T-helper 17 cell (primary cell): ENCODE measurements at places on chromosomes 5 and 9.
A peak's percentile ranks its signal among the peaks of the same experiment; 100 is the strongest.

- peaks cover 68% of the 10 kb centered on the region for H3K27me3 ChIP-seq
- no peak for DNase-seq
Measured at GRCh38 chr9:107177243-107177839, 105.7 kb upstream of the RAD23B start.

DNA sequence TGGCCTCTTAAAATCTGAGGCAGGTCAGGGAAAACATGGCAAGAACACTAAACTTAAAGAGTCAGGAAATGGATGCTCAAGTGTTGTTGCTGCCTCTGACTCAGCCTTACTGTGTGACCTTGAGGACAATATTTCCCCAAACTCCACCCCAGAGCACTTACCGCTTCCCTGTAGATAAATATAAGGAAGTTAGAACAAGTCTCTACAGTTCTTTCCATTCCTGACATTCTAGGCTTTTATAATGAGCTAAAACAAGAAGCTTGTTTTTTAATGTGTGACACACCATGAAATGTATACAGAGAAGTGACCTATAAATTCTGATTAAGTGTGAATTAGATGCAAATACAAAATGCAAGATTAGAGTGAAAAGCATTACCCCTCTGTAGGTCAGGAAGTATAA, 129.3 kb downstream of the GRIA1 start:
- no peaks in the 10 kb centered on the region for H3K27me3 ChIP-seq
- DNase-seq, result no peak
- H3K36me3 ChIP-seq, result no peaks in the 10 kb centered on the region
- H3K27ac ChIP-seq, result no peak overlapping the region

DNA sequence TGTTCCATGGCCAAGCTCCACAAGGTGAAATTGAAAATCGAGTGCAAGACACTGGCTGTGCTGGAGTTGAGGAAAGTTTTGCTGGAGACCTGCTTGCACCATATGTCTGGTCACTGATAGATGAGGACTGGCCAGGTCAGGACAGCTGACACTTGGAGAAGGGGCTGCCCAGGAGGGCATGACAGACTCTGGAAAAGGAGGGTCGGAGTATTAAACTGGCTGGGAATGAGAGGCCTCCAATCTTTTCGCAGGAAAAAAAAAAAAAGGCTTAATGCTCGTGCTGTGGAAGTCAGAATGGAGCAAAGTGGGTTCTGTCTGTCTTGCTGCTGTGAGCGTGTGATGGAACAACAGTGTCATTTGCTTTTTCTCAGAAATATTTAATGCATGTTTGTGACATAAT, 5.5 kb downstream of the TENT4A start:
- no peaks in the 10 kb centered on the region for H3K27me3 ChIP-seq
- H3K36me3 ChIP-seq, result no peaks in the 10 kb centered on the region
- H3K4me1 ChIP-seq, result peaks cover 64% of the 10 kb centered on the region
- DNase-seq, result no peak

DNA sequence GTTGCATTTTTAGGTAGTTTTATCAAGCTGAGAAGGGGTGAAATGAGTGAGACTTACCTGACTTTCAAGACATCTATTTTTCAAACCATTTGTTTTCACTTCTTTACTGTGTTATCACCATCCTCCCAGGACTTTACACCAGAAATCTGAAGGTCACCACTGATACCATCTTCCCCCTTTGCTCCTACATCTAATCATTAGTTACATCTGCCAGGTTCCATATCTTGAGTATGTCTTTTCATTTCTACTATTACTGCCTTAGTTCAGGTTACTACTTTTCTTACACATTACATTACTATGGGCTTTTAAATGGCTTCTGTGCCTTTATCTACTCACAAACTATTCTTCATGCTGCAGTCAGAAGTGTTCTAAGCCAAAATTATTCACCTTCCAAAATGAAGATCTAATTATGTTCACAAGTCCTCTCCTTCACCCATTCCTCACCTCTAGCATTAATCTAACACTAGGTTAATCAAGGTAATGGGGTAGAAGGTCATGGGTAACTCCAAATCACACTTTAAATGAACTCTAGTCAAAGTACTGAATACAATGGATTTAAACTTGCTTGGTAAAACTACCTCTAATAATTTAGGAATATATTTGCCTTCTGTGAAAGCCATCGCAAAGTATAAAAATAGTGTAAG, 2.1 kb upstream of the HSDL2 start:
- no peaks in the 10 kb centered on the region for H3K27me3 ChIP-seq
- DNase-seq, result no peak

- DNase-seq, result no peak
- peak overlapping the region; percentile 63 for H3K27ac ChIP-seq
- peaks cover 3% of the 10 kb centered on the region for H3K36me3 ChIP-seq
- peaks cover 29% of the 10 kb centered on the region for H3K4me1 ChIP-seq
Measured at GRCh38 chr5:142864290-142865260, 94.4 kb downstream of the ARHGAP26 start.

DNA sequence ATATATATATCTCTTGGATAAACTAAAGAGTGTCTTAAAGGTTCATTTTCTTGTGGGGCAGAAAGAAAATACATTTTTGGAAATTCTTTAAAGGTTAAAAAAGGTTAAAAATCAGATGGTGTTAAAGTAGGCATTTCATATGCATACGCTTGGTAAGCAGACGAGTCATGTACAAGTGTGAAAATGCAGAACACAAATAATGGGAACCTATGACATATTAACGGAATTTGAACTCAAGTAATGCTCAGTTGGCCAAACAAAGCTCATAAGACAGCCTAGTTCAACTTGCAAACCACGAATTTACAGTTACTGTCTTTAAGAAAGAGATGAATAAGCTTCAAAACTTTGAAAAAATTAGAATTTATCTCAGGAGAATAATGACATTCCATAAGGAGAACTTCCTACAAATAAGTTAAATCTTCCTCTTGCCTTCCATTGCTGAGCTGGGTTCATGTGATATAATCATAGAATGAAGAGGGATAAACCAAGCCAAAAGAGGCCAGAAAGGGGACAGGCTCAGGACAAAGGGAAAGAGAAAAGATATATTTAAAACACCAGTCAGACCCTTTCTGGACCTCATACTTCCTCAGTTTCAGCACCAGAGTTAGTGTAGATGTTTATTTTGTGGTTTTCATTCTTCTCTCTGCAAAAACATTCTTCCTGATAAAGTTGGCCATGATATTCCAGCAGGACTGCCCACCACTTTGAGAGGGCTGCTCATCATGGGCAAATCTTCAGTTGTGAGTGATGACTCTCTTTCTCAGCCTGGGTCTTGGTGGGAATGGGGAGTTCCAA, 256.7 kb upstream of the CD180 start:
- H3K27me3 ChIP-seq, result peaks cover 8% of the 10 kb centered on the region
- no peak overlapping the region for H3K27ac ChIP-seq
- H3K4me1 ChIP-seq, result peaks cover 9% of the 10 kb centered on the region
- DNase-seq, result no peak

GRCh38 chr9:31519424-31519823, 865.0 kb upstream of the ACO1 start:
- no peak overlapping the region for H3K4me3 ChIP-seq
- no peaks in the 10 kb centered on the region for H3K36me3 ChIP-seq
- no peaks in the 10 kb centered on the region for H3K27me3 ChIP-seq
- no peak for DNase-seq
- H3K27ac ChIP-seq, result no peak overlapping the region
- H3K4me1 ChIP-seq, result peaks cover 3% of the 10 kb centered on the region

- H3K27me3 ChIP-seq, result no peaks in the 10 kb centered on the region
- peaks cover 9% of the 10 kb centered on the region for H3K4me1 ChIP-seq
- no peak overlapping the region for H3K27ac ChIP-seq
- DNase-seq, result no peak
Measured at GRCh38 chr5:159763562-159763961, 152.7 kb upstream of the ADRA1B start.

DNA sequence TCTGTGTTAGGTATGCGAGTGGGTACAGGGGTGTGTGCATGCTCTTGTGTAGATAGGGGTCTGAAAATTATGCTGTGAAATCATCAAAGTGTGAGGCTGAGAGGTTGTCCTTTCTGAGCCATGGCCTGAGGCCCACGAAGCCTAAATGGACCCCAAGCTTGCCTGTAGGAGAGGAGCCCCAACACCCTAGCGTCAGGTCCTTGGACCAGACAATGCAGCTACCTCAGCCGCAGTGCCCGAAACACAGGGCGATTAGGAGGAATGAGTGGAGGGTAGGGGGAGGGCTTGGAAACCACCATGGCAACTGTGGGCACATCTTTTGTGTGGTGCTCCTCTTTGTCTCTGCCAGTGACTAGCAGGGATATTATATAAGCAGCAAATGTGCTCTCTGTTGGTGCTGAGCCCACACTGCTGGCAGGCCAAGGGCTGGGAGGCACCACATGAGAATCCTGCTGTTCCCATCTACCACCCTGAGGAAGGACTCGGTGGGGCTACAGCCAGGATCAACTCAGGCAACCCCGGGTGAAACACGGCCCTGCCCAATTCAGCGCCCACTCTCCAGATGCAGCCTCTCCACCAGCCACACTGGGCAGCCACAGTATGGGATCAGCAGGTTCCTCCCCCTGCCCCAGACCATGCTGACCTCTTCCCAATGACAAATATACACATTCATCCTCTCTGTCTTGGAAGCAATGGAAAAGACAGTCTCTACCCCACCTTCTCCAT, 84.6 kb upstream of the FSTL4 start:
- no peak overlapping the region for H3K27ac ChIP-seq
- no peaks in the 10 kb centered on the region for H3K36me3 ChIP-seq
- peaks cover 4% of the 10 kb centered on the region for H3K4me1 ChIP-seq
- no peak overlapping the region for H3K4me3 ChIP-seq
- peaks cover 38% of the 10 kb centered on the region for H3K27me3 ChIP-seq

- H3K27ac ChIP-seq, result no peak overlapping the region
- no peaks in the 10 kb centered on the region for H3K4me1 ChIP-seq
- no peaks in the 10 kb centered on the region for H3K27me3 ChIP-seq
- no peaks in the 10 kb centered on the region for H3K36me3 ChIP-seq
- no peak overlapping the region for H3K4me3 ChIP-seq
Measured at GRCh38 chr9:100626949-100627348, 49.1 kb downstream of the CAVIN4 start.

DNA sequence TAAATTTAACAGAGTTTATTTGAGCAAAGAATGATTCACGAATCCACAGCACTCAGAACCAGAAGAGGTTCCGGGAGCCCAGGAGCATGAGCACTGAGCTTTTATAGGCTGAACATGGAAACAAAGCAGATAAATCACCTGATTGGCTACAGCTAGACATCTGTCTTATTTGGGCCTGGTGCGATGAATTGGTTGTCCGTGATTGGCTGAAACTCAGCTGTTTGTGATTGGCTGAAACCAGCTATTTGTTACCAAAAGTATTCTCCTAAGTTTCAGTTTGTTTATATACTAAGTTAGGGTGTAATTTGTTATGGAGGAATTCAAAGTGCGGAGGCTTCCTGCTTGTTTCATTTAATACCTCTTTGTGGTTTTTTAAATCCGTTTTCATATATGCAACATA, 15.8 kb upstream of the LCP2 start:
- H3K4me1 ChIP-seq, result peaks cover 46% of the 10 kb centered on the region
- H3K4me3 ChIP-seq, result no peak overlapping the region
- peak overlapping the region; percentile 92 for H3K27ac ChIP-seq
- no peaks in the 10 kb centered on the region for H3K36me3 ChIP-seq

DNA sequence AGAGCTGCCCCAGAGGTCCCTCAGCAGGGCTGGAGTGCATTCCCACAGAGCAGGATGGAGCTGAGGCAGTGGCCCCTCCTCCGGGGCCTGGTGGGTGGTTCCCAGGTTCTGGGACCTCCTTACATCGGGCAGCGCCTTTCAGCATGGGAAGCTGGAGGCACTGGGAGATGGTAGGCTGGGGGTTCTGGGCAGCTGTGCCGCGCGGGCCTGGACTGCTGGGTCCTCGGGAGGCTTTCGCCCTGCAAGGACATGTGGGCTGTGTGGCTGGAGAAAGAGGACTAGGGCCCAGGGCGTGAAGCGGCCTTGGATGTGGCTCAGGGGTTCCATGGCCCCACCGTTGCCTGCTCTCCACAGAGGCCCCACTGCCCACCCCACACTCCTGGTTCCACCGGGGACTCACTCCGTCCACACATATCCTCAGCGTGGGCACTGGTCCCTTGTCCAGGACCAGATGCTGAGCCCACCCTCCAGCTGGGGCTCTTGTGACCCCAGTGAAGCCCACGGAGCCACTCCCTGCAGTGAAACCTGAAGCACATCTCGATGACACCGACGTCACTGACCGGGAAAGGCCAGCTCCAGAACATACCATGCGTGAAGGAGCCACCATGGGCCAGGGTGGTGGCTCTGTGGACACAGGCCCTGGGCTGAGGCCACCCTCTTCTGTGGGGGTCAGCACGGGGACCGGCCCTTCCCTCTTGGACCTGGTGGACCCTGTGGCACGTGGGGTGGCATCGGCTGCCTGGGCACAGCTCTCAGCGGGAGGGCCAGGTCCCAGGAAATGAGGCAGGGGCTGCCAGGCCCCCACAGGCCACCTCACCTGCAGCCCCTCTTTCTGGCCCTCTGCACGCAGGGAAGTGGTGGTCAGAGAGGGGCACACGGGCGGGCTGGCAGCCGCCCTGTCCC, 31.5 kb upstream of the NKD2 start:
- no peaks in the 10 kb centered on the region for H3K36me3 ChIP-seq
- no peak for DNase-seq
- peaks cover 16% of the 10 kb centered on the region for H3K27me3 ChIP-seq
- H3K4me3 ChIP-seq, result no peak overlapping the region
- no peak overlapping the region for H3K27ac ChIP-seq
- H3K4me1 ChIP-seq, result peaks cover 2% of the 10 kb centered on the region

DNA sequence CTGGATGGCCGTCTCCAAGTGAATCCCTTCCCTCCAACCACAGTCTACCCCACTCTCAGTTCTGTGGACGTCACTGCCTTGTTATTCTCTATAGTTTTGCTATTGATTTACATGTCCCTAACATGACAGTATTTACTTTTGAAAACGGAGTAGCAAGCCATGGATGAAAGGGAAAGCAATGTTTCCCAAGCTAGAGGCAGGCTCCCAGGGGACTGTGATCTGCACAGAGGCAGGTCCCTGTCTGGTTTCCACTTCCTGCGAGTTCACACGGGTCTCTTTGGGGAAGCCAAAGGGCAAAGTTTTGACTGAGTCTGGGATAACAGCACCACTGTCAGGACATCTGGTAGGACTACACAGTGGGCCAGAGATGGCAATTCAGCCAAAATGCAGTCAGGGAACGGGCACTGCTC, 12.7 kb downstream of the C9orf153 start:
- peaks cover 4% of the 10 kb centered on the region for H3K36me3 ChIP-seq
- no peak overlapping the region for H3K4me3 ChIP-seq
- DNase-seq, result no peak
- H3K27ac ChIP-seq, result no peak overlapping the region

DNA sequence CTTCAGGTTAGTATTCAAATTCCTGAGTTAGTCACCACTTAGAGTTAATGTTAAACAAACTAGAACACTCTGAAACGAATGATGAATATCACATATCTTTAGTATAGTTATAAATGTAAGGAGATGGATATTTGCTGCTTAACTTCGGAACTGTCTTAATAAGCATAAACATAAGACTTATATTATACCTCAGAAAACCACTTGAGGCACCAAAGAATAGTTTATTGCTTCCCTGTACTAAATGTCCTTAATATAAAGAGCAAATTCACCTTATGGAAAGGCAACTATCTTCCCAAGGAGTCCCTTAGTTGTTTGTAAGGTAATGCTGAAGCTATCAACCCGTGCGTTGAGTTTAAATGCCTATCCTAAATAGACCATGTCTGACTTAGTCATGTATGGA, 300.0 kb upstream of the ADAMTSL1 start:
- H3K36me3 ChIP-seq, result no peaks in the 10 kb centered on the region
- H3K4me3 ChIP-seq, result no peak overlapping the region
- no peaks in the 10 kb centered on the region for H3K27me3 ChIP-seq
- no peak for DNase-seq
- H3K4me1 ChIP-seq, result no peaks in the 10 kb centered on the region
- no peak overlapping the region for H3K27ac ChIP-seq
